ENCODE measurements at places on chromosomes 5 and 9.
A peak's percentile ranks its signal among the peaks of the same experiment; 100 is the strongest.

DNA sequence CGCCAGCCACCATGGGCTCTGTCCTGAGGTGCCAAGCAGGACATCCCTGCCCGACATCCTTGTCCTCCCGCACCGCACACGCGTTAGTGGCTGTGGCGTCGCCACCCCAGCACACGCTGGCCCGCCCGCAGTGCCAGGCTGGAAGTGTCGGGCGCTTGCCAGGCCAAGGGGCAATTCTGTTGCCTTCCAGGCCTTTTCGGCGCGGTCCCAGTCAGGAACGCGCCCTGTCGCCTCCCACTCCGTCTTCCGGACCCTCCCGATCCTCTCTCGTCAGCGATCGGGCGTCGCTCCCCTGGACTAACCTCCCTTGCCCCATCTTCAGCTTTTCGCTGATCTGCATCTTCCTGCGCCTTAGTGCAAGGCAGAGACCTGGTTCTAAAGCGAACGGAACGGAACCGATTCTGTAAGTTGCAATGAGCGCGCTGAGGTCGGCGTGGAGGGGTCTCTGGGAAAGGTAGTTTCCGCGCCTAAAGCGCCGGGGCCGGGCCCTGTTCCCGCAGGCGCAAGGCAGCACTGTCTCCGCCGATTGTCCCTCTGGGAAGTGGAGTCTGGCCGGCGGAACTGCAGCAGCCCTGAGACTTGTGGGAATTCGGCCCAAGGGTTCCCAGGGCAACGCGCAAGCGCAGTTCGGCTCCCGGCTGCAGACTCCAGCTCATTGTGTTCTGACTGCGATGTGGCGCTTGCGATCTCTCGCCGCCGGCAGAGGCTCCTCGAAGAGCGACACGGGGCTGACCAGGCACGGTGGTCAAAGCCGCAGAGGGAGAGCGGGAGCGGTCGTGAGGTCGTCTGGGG lies at the start of gene ZNF454:
Gene ZNF454 (plus strand): TSS at position 630 of the 792 bp plus-strand sequence. CDS start 1,594 bp downstream, outside the sequence.
- no peak for DNase-seq

GRCh38 chr5:10266137-10266536 lies 16.1 kb downstream of the CCT5 start:
- DNase-seq, result no peak

GRCh38 chr5:64229163-64229774 lies 63.6 kb downstream of the RNF180 start:
- DNase-seq, result no peak

DNA sequence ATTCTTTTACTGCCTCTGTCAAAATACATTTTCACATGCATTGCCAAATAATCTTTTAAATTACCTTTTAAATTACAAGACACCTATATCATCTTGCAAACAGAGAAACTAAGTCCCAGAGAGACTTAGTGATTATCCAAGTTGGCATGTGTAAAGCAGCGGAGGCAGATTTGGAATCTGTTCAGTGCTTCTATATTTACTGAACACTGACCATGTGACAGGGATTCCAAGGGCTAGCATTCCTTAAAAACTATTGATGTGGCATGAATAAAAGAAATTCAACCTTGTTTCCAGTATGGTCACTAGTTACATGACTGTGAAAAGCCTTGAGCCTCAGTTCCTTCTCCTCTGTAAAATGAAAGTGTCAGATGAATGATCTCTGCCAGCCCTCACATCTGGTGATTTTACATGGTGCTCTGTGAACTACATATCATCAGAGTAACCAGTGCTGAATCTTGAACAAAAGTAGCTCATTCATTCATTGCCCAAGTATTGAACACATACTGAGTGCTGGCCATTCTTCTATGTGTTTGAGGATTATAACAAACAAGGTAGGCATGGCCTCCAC lies 71.9 kb upstream of the PPP1R2B start:
- no peak for DNase-seq

- DNase-seq, result no peak
These were observed 238.5 kb upstream of the PIK3R1 start for GRCh38 chr5:67976891-67977601.

- no peak for DNase-seq
These were observed 481.5 kb downstream of the NFIB start for GRCh38 chr9:13832446-13832845.

GRCh38 chr5:113039229-113039933 lies 62.8 kb downstream of the DCP2 start:
- DNase-seq, result no peak

DNA sequence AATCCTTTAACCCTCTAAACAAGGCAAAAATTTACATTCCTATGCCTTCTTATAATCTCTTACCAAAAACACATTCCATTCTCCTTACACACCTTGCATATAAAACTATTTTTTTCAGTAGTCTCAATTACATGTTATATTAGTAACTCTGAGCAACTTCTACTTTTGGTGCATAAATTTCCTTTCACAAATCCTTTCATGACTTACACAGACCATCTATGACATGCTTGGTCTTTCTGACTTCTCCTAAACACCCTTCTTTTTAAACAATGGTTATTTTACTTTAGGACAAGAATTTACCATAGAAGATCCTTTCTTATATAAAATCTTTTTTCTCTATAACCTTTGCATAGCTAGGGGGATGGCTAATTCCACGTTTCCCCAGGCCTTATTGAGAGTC lies 208.0 kb upstream of the ARRDC3 start:
- no peak for DNase-seq

GRCh38 chr5:38527475-38527874 lies 29.0 kb downstream of the LIFR start:
- DNase-seq, result no peak

DNA sequence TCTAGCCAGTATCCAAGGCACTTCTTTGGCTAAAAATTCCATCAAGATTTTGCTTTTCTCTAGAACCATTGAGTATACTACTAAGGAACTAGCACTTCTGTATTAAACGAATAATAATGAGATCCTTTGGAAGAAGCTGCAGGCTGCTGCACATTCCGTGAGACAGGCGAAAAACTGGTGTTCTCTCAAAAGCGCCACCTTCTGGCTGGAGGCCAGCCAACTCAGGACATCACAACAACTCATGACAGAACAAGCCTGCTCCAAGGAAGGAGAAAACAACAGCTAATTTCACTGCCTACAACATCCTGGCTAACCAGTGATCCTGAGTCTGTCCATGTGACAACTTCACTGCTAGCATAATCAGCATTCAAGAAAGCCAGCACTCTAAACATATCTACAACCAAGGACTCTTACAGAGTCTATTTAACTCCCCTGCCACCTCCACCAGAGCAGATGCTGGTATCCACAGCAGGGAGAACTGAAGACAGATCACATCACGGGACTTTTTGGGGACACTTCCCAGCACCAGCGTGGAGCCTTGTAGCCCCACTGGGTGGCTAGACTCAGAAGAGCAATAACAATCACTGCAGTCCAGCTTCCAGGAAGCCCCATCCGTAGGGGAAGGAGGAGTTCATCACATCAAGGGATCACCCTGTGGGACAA lies 150.5 kb downstream of the YTHDC2 start:
- DNase-seq, result peak; percentile 28

- no peak for DNase-seq
These were observed 214.6 kb downstream of the PDZD2 start for GRCh38 chr5:31853398-31854135.

DNA sequence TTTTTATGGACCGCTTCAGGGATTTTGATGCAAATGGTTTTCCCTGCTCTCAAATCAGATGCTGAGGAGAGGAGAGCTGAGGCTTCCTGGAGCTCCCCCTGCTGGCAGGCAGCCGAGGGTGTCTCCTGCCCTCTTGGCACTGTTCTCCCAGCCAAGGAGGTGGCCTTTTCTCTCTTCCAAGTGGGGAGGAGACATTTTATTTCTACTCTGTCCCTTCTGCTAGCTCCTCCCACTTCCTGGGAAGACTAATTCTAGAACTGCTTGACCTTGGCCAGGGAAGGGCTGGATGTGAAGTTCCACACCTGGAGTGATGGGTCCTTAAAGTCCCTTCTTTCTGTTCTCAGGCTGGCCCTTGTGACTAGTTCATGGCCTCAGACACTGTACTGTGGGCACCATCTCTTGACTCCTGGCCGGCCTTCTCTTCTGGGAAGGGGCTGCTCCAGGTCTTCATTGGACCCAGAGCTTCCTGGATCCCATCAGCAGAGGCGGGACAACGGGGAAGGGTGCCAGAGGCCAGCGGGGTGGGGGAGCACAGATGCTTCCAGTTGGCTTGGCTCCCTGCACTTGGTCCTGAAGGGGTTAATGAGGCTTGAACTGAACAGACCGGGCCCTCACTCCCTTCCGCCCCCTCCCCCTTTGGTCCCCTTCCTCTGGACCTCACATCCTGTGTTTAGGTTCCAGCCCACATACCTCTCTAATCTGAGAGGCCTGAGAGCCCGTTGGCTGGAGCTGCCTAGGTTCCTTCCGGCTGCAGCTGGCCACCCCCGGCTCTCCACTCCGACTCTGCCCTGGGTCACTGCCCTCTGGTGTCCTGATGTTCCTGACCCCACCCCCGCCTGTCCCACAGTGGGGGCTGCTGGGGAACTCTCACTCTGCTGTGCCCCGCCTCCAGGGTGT lies 32.1 kb downstream of the PTPA start:
- peak; percentile 69 for DNase-seq

- DNase-seq, result no peak
These were observed 74.5 kb downstream of the SH3TC2 start for GRCh38 chr5:148988328-148988727.

DNA sequence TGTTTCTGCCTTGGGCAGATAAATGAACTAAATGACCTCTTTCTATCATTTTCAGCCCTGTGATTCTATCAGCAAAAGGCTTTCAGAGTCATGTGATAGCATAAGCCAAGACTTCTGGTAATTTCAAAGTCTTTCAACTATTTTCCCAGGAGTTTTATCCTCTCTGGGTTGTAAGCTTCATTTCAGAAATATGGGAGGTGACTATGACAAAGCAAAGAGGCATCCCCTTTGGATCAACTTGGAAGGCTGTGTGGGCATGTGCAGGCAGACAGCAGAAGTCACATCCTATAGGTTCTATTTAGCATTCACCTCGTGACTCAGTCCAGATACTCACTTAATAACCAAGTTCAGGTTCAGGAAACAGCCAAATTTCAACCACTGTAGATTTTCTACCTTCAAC lies 149.0 kb upstream of the FST start:
- no peak for DNase-seq

- no peak for DNase-seq
These were observed 53.8 kb downstream of the CD180 start for GRCh38 chr5:67142816-67143215.

- no peak for DNase-seq
These were observed 69.0 kb downstream of the KLHL3 start for GRCh38 chr5:137666901-137667300.

- DNase-seq, result no peak
These were observed 64.3 kb downstream of the RAPGEF1 start for GRCh38 chr9:131675437-131676022.

- DNase-seq, result no peak
These were observed 221.6 kb downstream of the SH3GL2 start for GRCh38 chr9:17800418-17800817.

DNA sequence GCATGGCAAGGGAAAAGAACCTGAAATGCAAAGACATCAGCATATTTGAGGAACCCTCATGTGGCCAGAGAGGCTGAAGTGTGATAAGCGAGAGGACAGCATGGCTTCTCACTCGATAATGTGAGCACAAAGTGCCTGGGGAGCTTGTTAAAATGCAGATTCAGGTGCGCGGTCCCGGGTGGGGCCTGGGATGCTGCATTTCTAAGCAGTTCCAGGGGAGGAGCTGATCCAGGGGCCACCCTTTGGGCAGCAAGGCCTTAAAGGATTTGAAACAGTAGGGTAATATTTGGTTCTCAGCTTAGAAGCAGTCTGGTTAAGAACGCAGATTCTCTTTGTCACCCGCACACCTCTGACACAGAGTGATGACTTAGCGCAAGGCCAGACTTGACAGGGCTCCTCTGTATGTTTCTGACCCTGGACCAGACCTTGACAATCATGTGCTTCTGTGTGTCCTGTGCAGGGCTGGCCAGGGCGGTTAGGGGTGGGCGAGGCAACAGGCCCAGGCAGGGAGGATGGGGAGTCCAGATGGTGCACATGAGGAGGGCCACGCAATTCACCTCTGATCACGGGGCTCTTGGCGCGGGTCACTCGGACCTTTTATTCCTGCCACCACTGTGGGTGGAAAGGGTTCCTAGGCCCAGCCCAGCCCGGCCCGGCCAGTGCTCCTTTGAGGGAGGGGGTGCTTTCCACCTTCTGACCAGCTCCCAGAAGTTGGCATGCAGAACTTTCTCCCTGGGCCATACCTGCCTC lies 62.8 kb upstream of the TBC1D2 start:
- DNase-seq, result no peak

DNA sequence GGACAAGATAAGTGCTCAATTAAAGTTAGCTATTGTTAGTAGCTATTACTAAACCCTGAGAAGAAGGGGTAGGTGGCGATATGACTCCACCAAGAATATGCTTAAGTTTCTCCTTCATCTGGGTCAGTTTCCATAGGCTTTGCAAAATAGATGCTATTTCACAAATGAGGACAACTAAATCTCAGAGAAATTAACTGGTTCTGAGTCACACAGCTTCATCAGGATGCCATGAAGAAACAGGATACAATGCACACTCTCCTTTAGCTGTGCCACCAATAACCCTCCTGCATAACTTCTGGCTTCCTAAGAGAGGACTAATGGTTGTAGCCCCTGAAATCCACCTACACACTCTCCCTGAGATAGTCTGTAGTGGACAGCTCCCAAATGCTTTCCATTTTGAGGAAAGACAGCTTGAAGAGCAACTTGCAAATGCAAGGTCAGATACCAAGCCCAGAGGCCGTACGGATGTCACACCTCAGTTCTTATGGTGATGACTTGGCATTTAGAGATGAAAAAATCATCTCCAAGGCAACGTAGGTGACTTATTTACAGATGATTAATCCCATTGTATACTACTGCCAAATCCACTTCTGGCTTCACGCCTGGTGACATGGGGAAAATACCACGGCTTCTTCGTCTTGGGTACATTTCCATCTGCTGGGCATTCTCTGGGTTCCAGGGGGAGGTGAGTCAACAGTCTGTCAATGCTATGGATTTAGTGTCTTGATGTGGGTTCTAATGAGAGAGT lies 251.4 kb upstream of the IL12B start:
- no peak for DNase-seq

DNA sequence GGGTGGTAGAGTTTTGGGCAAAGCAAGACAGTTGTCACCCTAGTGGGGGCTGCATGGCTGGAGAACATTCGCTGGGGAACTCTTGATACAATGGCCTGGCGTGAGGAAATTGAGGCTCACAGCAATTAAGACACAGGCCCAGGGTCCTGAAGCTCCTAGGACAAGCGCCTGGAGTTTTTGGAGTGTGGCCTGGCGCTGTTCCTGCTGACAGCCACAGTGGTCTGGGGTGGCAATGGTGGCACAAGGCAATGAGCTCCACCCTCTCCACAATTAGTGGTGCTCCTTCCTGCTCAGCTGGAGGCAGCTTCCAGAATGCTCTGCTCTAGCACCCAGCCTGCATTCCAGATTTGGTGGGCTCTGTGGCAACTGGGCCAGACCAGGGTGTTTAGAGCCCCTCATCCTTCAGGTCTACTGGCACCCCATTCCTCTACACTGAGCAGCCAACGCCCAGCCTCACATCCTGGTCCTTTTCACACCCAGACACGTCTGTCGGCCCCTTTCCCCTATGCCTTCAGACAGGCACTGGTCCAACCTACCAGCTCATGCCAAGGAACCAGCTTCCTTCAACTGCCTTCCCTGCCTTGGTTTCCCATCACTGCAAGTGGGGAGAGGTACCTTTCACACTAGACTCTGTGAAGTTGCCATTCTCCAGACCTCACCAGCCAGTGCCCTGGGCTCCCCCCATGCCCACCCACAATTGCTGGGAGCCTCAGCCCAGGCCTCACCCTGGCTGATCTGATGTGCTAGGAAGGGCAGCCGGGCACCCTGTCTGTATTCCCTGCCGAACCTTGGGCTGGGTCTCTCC lies 138.1 kb upstream of the COL5A1 start:
- no peak for DNase-seq
